ENCODE measurements at places on chromosomes 12 and 14. TPM values are rescaled to one million over a fixed set of nuclear protein-coding genes. Genes with fewer than 3 reads are reported as not detected.

Gene ACSM4
- not detected for total RNA-seq

Gene DBX2
- not detected for total RNA-seq

Gene STAB2
- total RNA-seq = not detected

Gene OAS1
- 4.2 TPM for total RNA-seq

Gene FGF6
- total RNA-seq = not detected

Gene ERH
- 114 TPM for total RNA-seq

Gene PA2G4
- total RNA-seq = 72.1 TPM

Gene KLRB1
- not detected for total RNA-seq

Gene TSPAN19
- total RNA-seq = not detected

Gene EID3
- total RNA-seq = 4.7 TPM

Gene CBLN3
- total RNA-seq = 15.3 TPM

Gene ZNF664
- 50.0 TPM for total RNA-seq

Gene TTC6
- total RNA-seq = not detected

Gene LRFN5
- 19.6 TPM for total RNA-seq

Gene SLC39A5
- not detected for total RNA-seq

Gene FSCB
- not detected for total RNA-seq

All from cardiac ventricle fibroblast (primary cell).